ENCODE measurements at places on chromosomes 5 and 9.

DNA sequence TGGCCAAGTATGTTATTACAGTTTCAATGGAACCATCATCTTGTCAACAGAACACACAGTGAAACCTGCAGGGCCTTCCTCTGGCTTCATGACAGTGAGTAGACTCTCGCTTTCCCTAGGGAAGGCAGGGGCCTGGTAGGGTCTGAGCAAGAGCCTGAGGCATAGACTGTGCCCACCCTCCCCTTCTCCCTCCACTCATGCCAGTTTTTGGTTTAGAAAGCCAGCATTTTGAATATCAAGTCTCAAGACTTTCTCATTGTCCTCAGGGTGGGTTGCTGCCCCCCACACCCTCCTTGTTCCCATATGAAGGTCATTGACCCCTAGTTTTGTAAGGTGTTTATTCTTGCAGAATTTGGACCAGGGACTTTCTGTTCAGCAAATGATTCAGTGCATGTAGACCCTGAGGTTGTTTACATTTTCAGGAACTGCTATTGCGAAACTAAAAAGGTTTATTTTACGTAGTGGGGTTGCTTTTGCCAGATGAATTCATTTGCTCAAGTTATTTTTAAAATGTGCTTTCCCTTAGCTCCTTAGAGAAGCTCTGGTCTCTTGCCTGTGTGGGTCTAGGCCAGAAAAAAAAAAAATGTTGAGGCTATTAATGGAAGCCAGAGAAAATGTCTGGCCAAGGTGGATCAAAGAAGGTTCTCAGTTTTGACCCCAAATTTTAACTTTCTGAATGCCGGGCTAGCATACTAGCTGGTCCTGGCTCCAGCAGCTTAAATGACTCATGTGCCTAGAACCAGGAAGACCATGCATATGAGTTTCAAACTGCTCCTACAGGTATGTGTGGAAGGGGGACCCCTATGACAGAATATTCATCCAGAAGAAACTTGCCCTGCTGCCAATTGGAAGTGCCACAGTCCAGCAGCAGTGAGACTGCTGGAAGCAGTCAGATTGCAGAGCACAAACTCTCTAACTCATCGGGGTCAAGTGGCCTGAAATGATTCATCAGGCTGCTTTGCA, 10.1 kb upstream of the MOB3B start:
- DNase-seq = no peak

- DNase-seq = no peak
Observed at GRCh38 chr9:89562186-89562814, 42.5 kb upstream of the GADD45G start.

- DNase-seq = no peak
Observed at GRCh38 chr5:16723821-16724220, 107.0 kb upstream of the RETREG1 start.

GRCh38 chr9:88723751-88724150, 188.8 kb downstream of the NXNL2 start:
- no peak for DNase-seq

DNA sequence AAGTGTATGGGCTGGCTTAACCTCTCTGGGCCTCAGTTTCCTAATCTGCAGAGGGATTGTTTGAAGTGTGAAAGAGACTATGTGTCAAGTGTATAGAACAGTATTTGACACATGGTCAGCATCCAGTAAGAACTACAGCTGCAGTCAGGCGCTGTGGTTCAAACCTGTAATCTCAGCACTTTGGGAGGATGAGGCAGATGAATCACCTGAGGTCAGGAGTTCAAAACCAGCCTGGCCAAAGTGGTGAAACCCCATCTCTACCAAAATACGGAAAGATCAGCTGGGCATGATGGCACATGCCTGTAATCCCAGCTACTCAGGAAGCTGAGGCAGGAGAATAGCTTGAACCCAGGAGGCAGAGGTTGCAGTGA, 31.9 kb upstream of the STING1 start:
- no peak for DNase-seq

GRCh38 chr9:119667163-119667562, 297.9 kb upstream of the BRINP1 start:
- DNase-seq = no peak

- DNase-seq = peak; percentile 77
Observed at GRCh38 chr5:171764265-171764664, 21.4 kb upstream of the SMIM23 start.

Data from vagina (tissue), 2 donors.